ENCODE measurements at places on chromosomes 5 and 9.

DNA sequence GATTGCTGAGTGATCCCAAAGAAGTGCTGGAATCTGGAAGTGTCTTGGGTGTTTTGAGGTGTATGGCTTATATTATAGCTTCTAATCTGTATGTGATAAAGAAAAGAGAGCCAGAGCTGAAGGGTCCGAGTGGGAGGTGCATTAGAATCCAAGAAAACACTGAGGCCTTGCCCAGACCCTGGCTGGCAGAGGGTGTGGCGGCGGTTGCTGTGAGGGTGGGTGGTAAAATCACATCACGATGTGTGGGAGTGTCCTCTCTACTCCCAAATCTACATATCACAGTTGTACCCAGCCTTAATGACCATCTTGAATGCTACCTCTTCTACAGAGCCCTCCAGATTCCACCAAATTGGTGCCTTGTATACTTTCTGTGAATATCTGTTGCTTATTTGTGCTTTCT lies 28.9 kb downstream of the ACTBL2 start:
- DNase-seq: no peak

DNA sequence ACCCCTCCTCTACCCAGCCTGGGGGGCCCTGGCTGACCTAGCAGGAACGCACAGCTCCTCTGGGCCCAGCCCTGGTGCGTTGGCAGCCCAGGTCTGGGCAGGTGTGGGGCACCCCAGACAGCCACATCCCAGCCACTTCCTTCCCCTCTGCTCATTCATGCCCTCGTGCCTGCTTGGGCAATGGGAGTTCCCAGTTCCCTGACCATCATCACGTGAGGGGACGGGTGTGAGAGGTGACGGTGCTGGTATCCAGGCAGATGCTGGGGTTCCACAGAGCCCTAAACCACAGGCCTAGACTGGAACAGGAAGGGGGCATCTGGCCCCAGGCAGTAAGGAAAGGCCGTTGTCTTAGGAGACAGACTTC lies 8.4 kb downstream of the RALGDS start:
- DNase-seq: peak; percentile 59

GRCh38 chr5:87076931-87077330 lies 190.8 kb upstream of the RASA1 start:
- DNase-seq: no peak

DNA sequence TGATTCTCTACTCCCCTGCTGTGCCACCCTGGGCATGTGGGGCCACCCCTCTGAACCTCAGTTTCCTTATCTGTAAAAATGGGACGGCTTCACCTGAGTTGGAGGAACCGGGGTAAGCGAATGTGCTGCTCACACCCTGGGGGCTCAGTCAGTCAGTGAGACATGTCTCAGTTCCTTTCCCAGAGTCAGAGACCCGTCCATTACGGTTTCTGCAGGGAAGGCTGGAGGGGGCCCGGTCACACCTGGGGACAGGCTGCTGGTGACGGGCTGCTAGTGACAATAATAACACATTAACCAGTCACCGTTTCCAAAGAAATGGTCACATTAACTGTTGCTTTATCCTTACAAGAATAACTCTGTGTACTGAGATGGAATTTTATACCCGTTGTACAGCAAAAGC lies 282.4 kb downstream of the NSG2 start:
- no peak for DNase-seq

DNA sequence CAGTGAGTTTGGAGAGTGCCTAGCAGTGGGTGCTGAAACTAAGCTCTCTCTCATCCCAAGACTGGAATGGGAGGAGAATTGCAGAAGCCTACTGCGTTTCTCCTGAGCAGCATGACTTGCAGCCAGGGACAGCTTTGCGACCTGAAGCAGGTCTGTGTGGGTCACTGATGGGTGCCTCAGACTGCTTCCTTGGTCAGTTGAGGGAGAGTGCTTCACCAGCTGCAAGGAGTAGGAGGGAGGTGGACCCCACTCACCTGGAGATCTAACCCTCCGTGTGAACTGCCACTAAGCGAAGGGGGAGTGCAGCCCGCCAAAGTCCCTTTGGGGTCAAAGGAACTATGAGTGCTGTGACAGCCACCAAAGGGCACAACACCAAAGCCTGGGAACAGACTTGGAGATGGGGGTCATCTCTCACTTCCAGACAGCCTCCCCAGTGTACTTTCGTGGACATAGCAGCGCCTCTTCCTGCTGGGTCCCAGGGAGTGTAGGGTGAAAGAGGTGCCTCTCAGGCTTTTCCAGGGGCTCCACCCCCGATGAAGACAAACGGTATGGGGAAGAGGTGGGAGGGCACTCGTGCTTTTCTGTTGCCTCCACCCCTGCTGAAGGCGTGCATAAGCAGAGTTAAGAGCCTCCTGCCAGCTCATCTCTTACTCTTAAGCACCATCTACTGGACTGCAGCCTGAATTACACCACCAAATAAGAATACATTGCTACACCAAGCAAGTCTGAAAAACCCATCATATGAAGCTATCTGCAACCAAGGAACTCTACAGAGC lies 34.3 kb upstream of the MACIR start:
- no peak for DNase-seq

DNA sequence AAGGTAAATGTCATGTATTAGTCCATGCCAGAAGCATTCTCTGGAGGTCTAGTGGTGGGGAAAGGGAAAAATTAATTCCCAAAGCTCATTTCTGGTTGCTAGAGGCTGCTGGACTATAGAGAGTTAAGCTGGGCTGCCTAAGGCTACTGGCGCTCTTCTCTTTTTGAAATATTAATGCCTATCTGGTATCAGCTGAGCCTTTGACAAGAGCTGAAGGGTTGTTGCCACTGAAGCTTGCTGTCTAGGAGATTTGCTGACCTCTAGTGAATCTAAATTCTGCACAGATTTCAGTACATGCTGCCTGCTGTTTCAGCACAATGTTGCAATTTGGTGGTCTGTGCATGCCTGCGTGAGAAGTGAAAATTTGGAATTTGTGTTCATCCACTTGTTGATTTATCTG lies 29.1 kb upstream of the PLCXD3 start:
- no peak for DNase-seq

GRCh38 chr5:180411948-180412347 lies 58.8 kb upstream of the GFPT2 start:
- no peak for DNase-seq

Data from KG1 (cell line).